Cardiac muscle cell (in vitro differentiated cells and primary cell): ENCODE measurements at places on chromosomes 13 and 19.

GRCh38 chr13:88142653-88143052, 471.5 kb downstream of the SLITRK5 start:
- DNase-seq: no peak

DNA sequence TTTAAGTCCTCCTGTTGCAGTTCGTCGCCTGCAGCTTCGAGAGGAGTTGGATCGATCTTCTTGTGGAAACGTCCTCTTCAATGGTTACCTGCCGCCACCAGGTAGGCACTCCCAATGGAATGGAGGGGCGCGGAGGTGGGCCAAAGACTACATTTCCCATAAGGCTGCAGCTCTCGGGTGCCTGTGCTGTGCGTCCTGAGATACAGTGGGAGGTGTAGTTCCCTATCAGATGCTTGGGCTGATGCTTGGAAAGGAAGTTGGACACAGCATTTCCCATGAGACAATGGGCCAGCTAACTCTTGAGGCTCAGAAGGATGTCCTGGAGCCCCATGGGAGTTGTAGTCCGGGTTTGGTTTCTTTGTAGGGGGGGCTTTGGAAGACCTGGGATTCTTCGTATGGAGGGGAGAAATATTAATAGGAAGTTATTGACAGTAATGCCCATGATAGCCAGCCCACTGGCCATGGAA, 1.8 kb downstream of the SHKBP1 start:
- no peak for DNase-seq

- no peak for DNase-seq
These were observed 7.6 kb downstream of the SSC5D start for GRCh38 chr19:55495646-55496349.

GRCh38 chr19:30318936-30319335, 53.2 kb upstream of the ZNF536 start:
- no peak for DNase-seq

GRCh38 chr19:4062419-4063368, 4.0 kb downstream of the ZBTB7A start:
- DNase-seq: no peak

GRCh38 chr19:1227304-1228054, 10.3 kb downstream of the CBARP start:
- DNase-seq: no peak

- peak; percentile 96 for DNase-seq
These were observed 11.8 kb downstream of the LRRC4B start for GRCh38 chr19:50556282-50557008.

GRCh38 chr19:17536955-17537354, 18.5 kb upstream of the COLGALT1 start:
- DNase-seq: no peak

GRCh38 chr13:68810660-68811059, 1297.0 kb upstream of the ATXN8OS start:
- peak; percentile 37 for DNase-seq

DNA sequence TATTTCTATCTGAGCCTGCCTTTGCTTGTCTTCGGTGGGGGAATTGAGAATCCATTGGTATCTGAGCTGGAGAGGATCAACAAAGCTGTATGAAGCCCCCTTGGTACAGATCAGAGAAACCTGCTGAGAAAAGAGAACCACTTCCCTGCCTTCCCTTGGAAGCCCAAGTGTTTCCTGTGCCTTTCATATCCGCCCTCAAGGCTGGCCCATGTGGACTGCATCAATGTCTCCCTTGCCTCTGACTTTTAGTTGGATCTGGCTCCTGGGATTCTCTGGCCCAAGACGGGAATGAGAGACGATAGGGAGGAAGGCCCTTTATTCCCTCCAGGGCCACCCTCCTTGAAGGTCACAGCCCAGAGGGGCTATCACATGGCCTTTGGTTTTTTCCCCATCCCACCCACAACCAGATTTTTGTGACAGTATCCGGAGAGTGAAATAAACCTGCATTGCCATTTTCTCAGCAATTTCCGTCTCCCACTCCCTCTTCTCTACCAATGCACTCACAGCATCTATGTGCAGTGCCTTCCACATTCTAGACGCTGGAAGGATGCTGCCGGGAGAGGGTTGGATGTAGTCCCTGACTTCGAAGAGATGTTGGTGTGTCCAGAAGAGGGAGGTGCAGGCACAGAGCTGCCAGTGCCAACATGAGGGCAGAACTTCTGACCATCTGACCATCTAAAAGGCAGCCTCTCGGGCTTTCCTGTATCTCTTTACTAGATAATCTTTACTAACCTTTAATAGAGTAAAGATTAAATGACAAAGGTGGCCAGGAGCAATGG, 63.8 kb downstream of the KCTD15 start:
- DNase-seq: no peak

DNA sequence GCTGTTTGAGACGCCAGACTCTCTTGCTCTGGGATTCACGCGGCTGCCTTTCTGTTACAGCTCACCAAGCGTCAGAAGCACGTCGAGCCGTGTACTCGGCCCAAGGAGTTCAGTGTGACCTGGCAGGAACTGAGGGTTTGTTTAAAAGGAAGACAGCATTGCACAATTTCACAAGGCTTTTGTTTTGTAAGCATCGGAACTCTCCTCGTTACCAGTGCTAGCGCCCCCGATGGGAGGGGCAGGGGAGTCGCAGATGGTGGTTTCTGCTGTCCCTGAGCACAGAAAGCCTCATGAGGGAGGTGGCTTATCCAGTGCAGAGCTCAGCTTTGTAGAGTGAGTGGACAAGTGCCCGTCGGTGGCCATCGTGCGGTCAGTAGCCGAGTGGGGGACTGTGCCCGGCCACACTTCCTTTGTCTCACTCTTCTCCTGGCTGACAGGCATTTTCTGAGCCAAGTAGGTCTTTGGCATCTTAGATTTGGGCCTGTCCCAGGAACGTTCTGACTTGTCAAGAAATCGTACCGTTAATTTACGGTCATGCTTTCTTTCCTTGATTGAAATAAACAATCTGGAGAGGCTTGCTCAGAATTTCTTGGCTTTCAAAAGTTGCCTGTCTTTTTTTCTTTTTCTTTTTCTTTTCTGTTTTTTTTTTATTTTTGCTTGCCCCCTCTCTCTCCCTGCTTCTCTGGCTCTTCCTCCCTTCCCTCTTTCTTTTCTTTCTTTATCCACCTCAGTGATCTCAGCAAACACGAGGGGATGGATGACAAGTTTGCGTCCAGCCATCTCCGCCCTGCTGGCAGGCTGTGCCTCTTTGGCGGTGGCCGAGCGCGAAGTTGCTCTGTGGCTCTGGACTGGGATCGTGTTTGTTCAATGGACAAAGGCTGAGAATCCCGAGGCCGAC, 7.7 kb downstream of the KDM4B start:
- peak; percentile 99 for DNase-seq

DNA sequence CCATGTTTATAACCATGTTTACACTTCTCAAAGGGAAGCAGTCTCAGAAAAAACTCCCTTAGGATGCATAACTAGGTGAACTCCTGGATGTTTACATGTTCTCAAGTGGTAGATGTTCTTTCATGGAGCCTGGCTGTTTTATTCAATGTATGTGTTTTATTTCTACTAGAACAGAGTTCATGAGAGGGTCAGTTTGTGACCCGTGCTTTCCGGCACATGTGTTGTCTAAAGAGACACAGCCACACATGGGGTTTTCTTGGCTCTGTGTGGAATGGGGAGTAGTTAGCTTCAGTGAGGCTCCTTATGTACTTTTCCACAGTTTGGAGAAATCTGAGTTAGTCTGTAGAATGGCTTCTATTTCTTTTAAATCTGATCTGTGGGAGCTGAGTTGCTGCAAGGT, 60.9 kb downstream of the ATP8A2 start:
- DNase-seq: no peak

DNA sequence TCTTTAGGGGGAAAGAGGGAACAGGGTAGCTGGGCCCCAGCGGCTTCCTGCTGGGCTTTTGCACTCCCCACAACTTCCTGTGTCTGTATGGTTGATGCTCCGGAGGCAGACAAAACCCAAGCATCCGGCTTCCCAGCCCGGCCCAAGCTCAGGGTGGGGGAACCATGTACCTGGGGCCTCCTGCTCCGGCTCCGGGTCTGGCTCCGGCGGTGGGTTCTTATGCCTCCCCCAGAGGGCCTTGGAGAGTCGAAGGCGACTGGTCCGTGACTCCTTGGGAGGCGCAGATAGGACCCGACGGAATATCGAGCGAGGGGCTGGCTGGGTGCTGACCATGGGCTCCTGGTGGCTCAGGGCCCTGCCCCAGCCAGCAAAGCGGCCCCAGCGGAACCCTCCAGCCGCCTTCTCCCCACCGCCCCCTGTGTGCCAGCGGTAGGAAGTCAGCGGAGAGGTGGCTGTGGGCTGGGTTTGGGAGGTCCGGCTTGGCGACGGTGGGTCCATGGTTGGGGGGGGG, 428 bp downstream of the RASAL3 start:
- no peak for DNase-seq

DNA sequence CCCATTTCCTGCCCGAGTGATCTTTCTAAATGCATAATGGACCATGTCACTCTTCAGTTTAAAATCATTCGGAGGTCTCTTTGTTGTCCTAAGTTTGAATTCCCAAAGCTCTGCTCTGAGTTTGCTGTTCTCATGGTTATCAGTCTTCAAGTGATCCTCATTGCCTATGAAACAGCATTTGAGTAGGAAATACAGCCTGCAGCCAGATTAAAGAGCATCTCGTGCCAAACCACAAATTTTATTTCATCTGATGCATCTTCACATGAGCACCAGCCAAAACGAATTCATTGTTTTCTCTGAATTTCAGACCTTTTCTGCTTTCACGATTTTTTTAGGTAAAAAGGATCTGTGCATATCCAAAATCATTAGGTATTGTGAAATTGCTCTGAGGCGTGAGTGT, 299.6 kb downstream of the TDRD3 start:
- DNase-seq: no peak

GRCh38 chr19:40282920-40283319, 2.2 kb downstream of the AKT2 start:
- no peak for DNase-seq

DNA sequence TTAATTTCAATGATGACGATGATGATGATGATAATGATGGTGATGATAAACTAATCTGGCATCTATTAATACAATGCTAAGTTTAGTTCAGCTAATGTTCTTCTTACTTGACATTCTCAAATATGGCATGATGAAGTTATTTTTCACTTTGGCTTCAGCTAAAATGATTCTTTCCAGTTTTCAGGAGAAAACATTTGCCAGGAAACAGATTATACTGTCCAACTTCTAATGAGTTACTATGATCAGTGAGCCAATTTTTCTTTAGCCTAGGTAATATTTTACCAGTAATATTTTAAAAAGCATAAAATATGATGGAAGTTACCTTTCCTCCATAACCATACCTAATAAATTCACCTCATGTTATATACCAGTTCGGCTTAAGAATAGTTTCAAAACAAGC, 245.7 kb upstream of the CSNK1A1L start:
- no peak for DNase-seq

- no peak for DNase-seq
These were observed 1569.7 kb upstream of the SLC10A2 start for GRCh38 chr13:104635879-104636278.

DNA sequence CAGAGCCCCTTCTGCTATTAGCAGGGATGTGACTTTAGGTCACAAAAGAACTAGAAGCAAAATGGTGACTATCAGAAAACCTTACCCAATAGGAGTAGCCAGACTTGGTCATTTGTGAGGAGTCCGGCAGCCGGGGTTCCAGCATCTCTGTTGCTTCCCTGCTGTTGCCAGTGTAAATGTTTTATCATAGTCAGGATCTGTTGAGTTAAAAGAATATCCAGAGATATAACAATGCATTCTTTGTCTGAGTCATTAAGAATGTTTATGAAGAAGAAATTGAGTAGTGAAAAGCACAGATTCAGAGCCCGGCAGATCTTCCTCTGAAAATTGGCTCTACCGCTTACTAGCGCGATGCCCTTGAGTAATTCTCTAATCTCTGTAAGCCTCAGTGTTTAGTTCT, 84.2 kb downstream of the COL4A2 start:
- no peak for DNase-seq
